ENCODE measurements at places on chromosomes 1 and 21.

DNA sequence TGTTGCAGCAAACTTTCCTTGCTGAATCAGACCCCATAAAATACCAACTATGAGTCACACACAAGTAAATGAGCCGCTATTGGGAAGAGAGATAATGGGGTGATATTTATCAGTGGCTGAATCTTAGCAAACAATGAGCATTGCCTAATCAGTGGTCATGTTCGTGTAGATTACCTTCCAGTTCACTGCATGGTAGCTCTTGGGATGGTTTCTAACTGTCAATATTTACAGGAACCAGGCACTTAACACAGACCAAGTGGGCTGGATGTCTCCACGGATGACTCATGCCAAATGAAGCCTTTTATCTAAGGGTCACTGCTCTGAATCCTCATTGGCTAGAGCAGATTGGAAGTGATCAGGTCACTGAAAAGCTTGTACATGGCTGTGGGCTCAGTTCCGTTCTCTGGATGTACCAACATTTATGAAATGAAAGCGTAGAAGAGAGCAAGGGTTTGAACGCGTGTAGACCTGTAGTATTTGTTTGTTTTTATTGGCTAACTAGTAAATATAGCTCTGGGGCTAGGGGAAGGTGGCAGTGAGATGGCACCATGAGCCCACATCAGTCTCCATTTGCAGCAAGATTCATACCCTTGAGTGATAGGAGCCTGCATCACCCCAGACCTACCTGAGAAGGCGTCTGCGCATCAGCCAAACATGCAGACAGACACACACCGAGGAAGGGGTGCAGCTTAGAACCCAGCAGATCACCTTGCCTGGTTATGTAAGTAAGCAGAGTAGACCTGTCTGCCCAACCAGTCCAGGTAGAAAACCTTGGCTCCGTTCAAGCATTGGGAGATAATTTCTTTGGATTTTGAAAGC, 153.3 kb downstream of the TOMM20 start:
- DNase-seq, result peak; percentile 99

DNA sequence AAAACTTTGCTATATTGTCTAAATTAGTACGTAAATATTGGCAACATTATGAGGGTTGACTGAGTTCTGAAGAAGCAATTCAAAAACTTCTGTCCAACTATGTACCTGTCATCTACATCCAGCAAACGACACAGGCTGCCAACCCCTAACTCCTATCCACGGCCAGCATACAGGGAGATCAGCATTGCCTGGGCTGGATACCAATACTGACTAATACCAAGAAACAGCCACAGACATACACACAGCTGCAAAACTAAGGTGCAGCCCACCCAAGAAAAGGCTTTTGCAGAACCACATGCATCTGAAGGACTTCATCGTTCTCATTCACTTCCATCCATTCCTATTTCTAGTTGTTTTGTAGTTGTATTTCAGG, 2.0 kb downstream of the KIAA0319L start:
- no peak for DNase-seq

GRCh38 chr1:165857046-165857801, 29.8 kb downstream of the UCK2 start:
- no peak for DNase-seq

DNA sequence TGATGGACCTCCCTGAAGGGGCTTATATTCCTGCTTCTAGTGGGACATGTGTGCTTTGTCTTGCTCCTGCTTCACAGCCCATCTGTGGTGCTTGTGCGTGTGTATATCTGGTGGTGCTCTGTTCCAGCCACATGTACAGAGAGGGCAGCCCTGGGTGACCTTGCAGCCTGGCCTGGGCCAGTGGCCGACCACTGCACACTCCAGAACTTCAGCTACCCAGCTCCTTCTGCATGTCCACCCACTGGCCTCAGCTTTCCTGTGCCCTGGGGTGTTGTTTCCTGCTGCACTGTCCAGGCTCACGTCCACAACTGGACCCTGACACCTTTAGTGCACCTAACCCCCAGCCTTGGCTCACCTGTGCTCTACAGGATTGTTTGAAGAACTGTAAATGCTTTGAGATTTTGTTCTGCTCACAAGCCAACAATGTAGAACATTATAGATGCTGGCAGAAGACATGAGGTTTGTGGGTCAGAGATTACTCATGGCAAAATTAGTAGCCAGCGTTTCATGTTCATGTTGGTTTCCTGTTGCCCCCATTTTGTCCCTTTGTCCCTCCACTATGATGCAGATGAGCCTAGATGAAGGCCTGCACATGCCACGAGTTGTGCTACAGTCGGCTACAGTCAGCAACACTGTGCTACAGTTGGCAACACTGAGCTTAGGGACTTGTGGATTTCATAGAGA, 5.3 kb upstream of the S100B start:
- DNase-seq, result no peak

DNA sequence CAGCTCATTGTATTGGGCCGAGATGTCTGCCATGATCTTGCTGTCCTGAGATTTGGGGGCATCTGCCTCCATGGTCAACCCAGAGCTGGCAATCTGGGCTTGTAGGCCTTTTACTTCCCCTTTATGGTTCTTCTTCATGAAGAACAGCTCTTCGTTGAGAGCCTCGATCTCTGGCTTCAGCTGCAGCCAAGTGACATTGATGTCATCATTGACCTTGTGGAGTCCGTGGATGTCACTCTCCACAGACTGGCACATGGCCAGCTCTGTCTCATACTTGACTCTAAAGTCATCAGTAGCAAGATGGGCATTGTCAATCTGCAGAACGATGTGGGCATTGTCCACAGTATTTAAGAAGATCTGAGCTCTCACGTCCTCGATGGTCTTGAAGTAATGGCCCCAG, 29.2 kb downstream of the RAP1A start:
- no peak for DNase-seq

DNA sequence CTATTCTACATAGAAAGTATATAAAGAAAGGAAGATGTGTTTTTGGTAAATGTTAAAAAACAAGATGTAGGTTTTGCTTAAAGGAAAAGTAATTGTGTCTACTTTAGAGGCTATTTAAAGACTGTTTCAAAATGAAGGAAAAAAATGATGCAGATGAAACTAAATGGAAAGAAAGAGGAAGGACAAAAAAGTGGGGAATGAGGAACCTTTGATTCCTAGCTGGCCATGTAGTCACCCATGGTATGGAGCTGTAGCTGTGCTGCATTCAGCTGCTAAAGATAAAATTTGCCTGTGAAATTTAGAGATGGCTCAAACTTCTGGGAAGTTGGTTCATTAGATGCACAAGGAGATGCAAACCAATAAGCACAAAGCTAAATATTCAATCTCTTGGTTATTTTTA, 86.8 kb upstream of the SERBP1 start:
- DNase-seq, result no peak

DNA sequence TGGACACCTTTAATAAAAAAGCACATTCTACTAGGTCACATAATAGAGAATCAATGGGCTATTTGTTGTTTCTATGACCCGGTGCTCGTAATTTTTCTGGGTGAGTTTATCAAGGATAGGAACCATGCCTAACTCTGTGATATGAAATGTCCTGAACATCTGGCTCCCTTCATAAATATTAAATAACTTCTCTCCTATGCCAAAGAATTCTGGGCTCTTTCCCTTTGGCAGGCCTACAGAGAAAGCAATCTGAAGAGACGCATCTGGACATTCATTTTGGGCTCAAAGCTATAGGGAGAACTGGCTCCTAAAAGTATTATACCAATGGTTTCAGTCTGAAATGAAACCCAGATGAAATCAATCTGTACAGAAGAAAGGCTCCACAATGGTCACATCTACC, 38.8 kb upstream of the ANGPTL7 start:
- no peak for DNase-seq

DNA sequence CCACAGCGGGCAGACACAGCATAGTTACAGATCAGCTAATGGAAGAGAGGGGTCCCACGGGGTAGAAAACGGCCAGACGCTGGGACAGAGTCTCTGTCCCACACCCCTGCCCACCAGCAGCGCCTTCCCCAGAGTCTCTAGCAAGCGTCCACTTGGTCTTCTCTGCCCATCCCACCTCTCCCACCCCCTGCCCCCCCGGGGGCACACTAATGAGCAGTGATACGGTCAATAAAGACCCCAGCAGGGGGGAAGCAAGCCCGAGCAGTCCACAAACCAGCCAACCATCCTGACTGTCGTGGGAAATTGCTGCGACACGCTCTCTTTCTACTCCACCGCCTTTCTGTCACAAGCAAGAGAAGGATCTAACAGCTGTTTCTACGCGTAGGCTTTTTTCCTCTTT, 374.7 kb downstream of the NPHP4 start:
- no peak for DNase-seq

DNA sequence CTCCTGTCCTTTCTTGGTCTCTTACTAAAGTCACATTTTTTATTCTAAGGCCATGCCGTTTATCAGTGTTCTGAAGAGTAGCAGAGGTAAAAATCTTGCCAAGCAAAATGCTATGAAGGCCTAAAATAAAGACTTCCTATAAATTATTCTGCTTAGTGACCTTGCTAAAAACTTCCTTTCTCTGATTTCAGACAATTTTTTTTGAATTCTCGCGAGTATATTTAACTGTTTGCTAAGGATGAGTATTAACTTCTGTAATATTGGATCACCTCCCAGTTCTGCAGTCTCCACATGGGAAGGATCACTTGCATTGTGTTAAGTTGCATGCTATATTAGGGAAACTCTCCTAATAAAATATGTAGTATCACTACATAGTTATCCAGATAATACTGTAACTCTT, 123.4 kb upstream of the SNX7 start:
- DNase-seq, result no peak

DNA sequence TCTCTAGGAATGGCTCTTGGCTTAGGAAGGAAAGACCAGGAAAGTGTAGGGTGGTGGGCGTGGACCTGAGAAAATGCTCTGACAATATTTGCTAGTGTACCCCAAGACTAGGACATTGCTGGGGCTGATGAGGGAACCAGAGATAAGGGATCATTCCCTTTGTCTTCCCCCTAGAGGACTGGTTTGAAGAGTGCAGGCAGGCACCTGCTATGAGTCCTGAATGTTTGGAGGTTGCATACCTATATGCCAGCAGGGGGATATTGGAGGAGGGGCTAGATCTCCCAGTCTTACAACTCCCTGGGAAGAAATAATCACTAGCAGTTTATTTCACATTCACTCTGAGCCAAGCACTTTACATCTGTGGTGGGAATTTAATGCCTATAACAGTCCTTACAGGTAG, 6.0 kb upstream of the BCL10 start:
- no peak for DNase-seq

DNA sequence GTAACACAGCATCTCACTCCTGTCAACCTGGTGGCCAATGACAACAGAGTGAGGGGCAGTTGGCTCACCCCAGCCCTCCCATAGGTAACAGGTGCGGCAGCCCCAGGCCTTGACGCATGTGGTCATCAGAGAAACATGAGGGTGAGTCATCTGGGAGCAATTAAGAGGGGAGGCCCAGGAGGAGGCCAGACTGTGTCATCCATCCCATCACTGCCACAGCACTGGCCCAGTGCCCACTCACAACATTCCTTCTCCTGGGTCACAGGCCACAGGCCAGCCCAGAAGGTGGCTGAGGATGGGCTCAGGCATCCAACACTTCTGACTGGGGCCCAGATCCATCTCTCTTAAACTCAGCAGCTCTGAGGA, 17.1 kb downstream of the TEX35 start:
- no peak for DNase-seq

GRCh38 chr1:14666962-14667650, 68.6 kb downstream of the KAZN start:
- no peak for DNase-seq

DNA sequence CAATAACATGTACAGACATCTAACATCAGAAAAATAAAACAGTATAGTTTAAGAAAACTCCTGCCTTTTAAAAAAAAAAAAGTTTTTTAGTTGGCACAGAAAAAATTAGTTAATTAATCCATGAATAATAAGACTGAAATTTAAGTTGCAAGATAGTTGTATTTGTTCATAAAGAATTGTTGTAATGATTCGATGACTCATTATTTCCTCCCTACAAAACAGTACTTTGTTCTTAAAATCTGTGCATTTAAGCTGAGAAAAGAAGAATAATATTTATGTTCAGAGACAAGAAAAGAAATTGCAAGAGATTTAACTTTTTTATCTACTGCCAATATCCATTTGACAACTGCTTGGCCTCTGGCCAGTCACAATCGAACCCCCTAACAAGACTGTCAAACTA, 894.7 kb downstream of the ADGRL2 start:
- no peak for DNase-seq

DNA sequence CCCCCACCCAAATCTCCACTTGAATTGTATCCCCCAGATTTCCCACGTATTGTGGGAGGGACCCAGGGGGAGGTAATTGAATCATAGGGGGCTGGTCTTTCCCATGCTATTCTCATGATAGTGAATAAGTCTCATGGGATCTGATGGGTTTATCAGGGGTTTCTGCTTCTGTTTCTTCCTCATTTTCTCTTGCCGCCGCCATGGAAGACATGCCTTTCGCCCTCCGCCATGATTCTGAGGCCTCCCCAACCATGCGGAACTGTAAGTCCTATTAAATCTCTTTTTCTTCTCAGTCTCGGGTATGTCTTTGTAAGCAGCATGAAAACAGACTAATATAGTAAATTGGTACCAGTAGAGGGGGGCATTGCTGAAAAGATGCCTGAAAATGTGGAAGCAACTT, 33.4 kb upstream of the ZNF496 start:
- no peak for DNase-seq

DNA sequence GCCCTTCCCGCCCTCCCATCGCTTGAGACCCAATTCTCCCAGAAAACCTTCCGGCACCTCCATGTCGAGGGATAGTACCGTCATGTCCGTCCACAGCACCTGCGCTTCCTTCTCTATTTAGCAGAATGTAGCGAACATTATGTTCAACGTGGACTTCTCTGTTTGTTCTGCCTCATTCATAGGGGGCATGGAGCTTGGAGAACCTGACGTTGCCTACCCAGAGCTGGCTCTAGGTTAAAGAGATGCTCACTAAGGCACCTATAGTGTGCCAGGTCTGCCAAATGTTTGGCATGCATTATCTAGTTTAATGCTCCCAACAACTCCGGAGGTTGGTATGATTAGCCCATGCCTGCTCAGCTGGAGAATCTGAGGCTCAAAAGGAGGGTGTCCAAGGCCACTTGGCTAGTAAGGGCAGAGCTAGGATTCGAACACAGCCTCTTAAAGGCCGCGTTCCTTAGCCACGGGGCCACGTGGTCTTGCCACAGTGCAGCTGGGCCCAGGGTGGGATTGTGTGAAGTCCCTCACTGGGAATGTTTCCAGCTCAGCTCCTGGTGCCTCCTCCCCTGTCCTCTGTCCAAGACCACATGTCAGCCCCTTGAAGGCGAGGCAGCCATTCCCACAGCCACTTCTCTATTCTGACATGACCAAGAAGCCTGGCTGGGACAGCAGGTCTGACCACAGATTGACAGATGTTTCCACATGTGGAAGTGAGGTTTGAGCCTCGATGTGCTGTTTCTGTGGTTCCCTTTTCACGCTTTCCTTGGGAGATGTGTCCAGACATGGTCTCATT, 57.8 kb downstream of the RUNX3 start:
- no peak for DNase-seq
